ENCODE measurements at places on chromosomes 7 and 10.

DNA sequence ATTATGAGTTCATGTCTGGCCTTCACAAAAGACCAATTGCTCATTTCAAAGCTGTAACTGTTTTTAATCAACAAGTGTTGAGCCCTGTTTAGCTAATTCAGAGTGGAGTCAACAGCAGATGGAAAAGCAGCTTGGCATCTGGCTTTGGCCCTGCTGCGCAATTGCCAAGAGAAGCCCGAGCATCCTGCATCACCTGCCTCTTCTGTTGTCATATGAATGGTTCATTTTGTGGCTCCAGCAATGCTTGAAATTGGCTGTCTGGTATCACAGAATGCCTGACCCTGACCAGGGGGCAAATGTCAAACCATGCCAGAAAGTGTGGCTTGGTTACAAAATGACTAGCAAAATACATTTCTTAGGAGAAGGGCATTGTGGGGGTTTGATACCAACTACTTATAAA is 296.5 kb upstream of the PHF14 start:
- DNase-seq, result no peak

GRCh38 chr10:68826764-68827591 is at the start of gene STOX1:
Gene STOX1, plus strand, starts transcription at chr10:68827531. Its CDS starts 93 bp downstream, at chr10:68827624.
- DNase-seq, result peak; percentile 56

DNA sequence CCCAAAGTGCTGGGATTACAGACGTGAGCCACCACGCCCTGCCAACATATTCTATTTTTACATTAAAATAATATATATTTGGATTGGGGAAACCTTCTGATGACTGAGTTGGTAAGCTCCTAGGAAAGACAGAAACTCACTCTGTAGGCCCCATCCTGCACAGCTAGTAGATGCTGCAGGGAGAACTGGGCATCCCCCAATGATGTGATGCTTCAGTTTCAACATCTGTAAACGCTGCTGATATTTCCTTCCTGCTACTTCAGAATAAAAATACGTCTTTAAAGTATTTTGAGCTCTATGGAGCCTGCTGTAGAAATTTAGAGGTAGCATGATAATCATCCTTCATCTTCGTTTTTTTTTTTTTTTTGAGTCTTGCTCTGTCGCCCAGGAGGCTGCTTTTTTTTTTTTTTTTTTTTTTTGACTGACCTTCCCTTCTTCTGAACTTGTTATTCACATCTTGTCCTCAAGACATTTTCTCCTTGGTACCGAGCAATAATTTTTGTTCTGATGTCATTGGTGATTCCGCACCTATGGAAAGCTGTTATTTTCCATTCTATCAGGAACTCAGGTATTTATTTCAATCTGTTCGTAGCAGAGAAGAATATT is 21.8 kb upstream of the INPP5F start:
- no peak for DNase-seq

DNA sequence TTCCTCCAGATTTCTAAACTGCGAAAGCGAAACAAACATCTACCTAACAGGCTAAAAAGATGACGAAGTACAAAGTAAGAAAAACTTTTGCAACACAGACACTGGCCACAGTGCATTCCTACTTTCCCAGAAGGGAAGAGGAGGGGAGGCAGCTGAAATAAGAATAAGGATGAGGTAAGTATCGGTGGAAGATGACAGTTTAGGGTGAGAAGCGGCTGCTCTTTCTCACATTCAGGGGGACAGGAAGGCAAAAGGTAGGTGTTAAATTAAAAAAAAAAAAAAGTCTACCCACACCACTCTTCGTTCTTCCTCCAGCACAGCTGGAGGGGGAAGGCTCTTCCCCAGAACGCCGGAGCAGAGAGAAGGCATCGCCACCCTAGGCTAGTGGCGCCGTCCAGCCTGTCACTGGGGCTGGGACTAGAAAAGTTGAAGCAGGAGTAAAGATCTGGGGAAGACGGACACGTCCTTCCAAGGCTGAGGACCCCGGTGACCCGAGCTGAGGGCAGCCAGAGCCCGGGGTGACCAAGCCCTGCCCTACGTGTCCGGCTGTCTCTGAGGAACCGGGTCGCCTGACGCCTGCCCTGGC is 846 bp downstream of the DNAJC1 start:
- no peak for DNase-seq

GRCh38 chr10:5895804-5896203 is 5.8 kb downstream of the FBH1 start:
- DNase-seq, result no peak

DNA sequence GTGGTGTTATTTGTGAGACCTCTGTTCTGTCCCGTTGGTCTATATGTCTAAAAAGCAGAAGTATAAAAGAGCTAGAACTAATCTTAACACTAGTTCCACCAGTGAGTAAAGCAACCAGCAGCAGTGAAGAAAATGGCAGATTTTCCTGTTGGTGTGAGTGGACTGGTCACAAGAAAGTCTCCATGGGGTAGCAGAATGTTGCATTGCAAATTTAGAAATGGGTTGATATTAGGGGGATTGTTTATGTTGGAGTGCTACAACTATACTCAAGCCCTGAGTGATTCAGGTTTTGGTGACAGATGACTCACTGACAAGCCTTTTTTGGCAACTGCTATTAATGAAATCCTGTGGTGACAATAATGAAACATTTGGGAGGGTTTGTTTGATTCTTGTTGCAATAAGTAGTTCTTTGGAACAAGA is 5.6 kb downstream of the AVL9 start:
- DNase-seq, result no peak
